Sciatic nerve (tissue), 2 donors: ENCODE measurements at places on chromosomes 7 and 10. TPM values are rescaled to one million over a fixed set of nuclear protein-coding genes. Genes with fewer than 3 reads are reported as not detected.
A peak's percentile ranks its signal among the peaks of the same experiment; 100 is the strongest.

DNA sequence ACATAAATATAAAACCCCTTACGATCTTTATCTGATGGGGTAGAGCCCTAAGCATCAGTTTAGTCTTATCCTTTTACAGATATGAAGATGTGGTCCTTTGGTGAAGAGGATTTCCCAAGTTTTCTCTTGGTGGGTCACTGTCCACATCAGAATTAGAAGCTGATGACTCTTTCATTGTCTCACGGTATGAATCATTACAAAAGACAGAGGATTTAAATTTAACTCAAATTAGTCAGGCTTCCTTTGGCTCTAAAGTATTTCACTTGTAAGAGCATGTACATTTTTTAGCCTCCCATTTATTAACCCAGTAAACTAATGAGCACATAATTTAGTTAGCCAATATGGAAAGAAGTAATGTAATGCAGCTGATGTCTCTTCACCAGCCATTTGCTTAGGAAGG, 49.9 kb upstream of the TMEM26 start:
- DNase-seq = no peak

DNA sequence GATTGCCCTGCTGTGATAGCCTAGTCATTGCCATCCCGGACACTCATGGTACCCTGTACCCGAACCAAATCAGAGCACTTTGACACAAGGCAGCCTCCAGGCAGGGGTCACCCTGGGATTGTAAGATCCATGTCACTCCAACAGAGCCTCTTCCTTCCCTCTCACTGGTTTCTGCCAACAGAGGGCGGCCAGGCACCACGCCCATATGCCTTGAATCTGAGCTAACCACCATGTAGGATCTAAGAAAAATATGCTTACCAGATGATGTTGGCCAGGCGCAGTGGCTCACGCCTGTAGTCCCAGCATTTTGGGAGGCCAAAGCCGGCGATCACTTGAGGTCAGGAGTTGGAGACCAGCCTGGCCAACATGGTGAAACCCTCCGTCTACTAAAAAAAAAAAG, 389.2 kb upstream of the KLF6 start:
- no peak for DNase-seq

GRCh38 chr10:80694930-80695329, 157.2 kb downstream of the SH2D4B start:
- DNase-seq = no peak

GRCh38 chr7:47361746-47362215, 220.1 kb downstream of the TNS3 start:
- no peak for DNase-seq

DNA sequence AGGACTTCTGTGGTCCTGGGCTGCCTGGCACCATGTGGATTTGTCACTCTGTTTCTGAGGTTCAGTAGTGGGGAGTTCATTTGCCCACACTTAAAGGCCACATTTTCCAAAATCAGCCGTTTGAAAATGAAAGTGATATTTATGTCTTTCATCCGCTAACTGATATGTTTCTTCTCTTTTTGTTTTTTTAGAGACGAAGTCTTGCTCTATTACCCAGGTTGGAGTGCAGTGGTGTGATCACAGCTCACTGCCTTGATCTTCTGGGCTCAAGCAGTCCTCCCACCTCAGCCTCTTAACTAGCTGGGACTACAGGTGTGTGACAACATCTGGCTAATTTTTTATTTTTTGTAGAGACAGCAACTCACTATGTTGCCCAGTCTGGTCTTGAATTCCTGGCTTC, 58.6 kb downstream of the EBLN1 start:
- no peak for DNase-seq

DNA sequence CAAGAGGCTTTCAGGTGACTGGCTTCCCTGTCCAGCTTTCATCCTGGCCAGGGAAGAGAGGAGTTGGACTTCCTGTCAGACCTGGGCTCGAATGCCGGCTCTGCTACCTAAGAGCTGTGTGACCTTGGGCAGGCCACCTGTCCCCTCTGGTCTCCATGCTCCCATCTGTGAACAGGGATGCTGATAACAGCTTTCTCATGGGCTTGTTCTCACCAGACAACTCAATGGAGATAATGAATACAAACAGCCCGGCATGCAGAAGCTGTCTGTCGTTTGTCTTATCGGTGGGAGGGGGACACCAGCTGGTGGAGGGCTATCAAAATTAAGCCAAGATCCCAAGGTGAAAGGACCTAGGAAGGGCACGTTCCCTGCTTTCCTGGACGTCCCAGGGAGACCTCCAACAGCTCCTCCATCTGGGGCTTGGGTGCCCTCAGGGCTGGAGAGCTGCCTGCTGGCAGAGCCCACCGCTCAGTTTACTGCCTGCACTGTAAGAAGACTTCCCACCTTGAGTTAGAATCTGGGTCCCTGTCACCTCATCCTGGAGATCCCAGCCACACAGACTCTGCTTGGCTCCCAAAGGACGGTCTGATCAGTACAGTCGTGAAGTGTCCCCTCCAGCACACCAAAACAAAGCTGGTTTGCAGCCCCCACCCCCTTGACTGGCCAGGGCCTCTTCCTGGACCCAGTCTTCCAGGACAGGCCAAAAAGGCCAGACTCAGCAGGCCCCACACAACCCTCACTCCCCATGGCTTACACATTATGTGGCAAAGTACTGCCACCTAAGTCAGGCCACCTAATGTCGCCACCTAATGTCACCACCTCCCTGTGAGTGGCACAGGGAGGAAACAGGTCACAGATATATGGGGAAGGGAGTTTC, 40.9 kb downstream of the PPIF start:
- peak; percentile 55 for DNase-seq

- DNase-seq = no peak
Observed at GRCh38 chr10:42556931-42557330, 81.4 kb downstream of the ZNF33B start.

- no peak for DNase-seq
Observed at GRCh38 chr10:110600487-110601101, 33.1 kb downstream of the SMC3 start.

GRCh38 chr10:75639736-75640135, 208.3 kb downstream of the LRMDA start:
- DNase-seq = no peak

- no peak for DNase-seq
Observed at GRCh38 chr7:118142012-118142411, 42.0 kb upstream of the LSM8 start.

- no peak for DNase-seq
Observed at GRCh38 chr10:124632566-124632965, 111.6 kb downstream of the FAM53B start.

DNA sequence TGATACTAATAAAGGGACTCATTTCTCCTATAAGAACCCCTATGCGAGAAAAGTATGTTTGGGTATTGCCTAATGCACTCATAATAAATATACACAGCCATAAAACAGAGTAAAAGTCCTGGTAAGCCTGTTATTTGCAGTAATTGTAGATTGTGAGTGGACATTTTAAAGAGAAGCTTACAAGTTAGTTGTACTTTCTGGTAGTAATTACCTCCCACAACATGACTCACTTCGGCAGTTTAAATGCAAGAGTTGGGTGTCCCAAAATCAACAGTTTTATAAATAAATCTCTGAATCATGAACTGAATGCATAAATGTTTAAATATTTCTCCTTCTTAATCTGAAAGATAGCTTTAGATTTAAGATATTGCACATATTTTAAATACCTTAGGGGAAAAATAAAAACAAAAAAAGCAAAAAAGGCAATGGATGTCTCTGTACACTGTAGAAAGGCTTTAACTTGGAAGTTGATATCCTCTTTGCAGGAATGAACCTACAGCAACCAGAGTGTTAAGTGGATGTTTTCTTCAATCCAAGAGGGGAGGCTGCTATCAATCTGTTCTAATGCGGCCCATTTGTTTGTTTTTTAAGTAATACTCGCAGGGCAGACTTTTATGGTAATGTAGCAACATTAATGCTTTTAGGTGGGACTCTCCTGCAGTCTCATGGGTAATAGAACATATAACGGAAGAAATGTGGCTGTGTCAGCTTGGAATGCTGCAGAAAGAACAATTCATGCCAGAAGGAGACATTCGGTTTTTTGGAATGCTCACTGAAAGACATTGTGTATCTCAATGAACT, 57.3 kb upstream of the ZEB1 start:
- DNase-seq = no peak

DNA sequence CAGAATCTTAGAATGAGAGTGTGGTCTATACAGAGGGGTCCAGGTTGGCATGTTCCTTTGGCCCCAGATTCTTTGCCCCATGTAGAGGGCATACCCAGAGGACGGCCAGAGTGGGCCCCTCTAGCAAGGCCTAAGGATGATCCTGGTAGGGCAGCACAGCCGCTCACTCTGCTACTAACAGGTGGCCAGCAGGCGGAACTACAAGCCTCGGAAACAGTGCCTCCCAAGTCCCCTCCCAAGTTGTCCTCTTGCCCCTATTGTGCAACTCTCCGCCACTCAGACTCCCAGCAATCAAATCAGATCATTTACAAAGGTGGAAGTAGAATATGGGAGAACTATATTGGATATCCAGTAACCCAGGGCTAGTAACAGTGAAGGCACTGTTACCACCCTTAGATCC, 107.4 kb downstream of the STRA8 start:
- no peak for DNase-seq

GRCh38 chr10:118698421-118698820, 56.3 kb downstream of the CACUL1 start:
- no peak for DNase-seq

DNA sequence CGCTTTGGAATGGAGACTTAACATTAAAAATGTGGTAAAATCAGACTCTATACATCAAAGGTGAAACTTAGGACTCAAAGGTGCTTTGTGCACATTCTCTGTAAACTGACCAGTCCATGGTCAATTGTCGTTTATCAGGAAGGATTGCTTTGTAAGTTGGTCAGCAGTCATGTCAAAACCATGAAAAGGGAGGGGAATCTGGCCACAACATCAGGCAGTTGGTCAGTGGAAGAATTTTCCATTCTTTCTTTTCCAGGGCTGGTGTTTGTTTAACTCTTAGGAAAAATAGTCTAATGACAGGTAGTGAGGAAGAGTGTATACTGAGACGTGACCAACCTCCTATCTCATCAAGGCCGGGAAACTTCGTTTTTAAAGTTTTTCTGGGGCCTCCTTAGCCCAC, 226.5 kb downstream of the ADK start:
- DNase-seq = no peak

GRCh38 chr7:132381742-132382472, 194.4 kb downstream of the PLXNA4 start:
- no peak for DNase-seq

GRCh38 chr10:114284346-114285071, 45.5 kb downstream of the VWA2 start:
- peak; percentile 54 for DNase-seq

DNA sequence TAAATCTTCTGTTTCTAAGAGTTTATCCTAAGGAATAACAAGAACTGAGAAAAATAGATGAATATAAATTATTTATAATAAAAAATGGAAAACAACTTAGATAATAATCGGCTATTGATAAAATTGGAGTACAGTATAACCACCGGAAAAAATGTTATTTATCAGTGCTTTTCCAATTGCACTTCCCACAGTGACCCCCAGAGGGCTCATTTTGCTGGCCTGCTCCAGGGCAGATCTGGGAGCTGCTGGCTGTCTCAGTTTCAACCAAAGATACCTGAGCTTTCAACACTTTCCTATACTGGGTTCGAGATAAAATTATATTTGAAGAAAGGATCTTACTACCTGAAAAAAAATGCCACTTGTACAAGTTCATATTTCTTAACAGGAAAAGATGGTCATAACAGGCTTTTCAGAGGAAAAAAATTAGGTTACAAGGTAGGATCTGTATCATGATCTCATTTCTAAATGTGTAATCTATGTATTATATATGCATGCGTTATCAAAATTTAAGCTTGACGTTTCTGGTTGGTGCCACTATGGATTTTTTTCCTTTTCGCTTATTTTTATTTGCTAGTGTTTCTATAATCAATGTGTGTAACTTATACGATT, 165.7 kb downstream of the NPSR1 start:
- DNase-seq = peak; percentile 72

DNA sequence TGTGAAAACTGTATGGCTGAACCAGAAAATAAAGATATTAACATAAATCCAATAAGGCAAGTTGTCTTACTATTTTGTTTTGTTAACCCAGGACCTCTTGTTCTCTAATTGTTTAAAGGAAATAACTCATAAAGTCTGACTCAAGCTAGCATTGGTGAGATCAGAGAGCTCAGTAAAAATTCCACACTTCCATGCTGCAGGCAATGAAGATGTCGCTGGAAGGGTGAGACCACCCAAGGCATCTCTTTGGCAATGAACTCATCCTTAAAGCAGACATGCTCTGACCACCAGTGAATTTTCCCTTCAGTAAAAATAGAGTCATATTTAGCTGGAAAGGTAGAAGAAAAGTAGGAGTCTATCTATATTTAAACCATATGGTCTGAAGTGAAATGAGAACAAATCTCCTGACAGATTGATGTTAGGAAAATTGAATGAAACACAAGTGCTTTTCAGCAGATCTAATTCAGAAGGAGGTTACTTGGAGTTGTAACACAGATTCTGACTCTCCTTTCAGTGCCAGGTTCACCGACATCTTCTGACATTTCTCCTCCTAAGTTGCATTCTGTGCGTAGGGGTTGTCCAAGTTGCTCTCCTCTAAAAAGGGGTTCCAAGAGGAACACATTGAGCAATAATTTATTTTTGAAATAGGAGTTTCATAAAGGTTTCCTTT, 32.8 kb upstream of the VIPR2 start:
- DNase-seq = no peak

DNA sequence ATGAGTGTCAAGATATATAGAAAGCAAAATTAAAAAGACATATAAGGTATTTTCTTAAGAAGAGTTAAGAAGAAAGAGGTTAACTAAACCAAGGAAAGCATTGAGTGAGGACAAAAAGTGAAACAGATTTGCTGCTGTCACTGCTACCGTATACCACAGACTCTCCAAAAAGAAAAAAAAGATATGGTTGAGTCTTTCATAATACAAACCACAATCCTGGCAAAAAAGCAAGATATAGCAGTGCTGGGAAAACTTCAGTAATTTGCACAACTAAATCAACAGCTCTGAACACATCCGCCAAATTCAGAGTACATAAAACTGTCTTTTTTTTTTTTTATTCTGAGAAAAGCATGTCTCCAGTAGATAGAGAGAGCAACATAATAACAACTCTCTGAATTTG, 114.7 kb downstream of the ETV1 start:
- no peak for DNase-seq

- DNase-seq = no peak
Observed at GRCh38 chr10:37831495-37832333, 25.7 kb downstream of the ZNF248 start.

GRCh38 chr7:25456467-25457171, 228.3 kb upstream of the NPVF start:
- DNase-seq = peak; percentile 63

- no peak for DNase-seq
Observed at GRCh38 chr10:28305553-28305952, 2.7 kb upstream of the MPP7 start.

The KCP gene
- total RNA-seq = 1.8 TPM

The PDE6C gene
- total RNA-seq = not detected

The CLDN15 gene
- 17.4 TPM for total RNA-seq

The TCERG1L gene
- 0.22 TPM for total RNA-seq

The AGMO gene
- 6.9 TPM for total RNA-seq

The FRA10AC1 gene
- total RNA-seq = 40.9 TPM

The GPR85 gene
- 1.6 TPM for total RNA-seq

The SEMA3D gene
- total RNA-seq = 15.9 TPM
